SJSA1 (cell line): ENCODE measurements at places on chromosomes 7 and 10. TPM values are rescaled to one million over a fixed set of nuclear protein-coding genes. Genes with fewer than 3 reads are reported as not detected.

Gene BLNK
- total RNA-seq = not detected in 2 replicates

Gene MRLN
- not detected in 2 replicates for total RNA-seq

Gene ADAM12
- total RNA-seq = 3.3 and 3.6 TPM in 2 replicates

Gene RET
- total RNA-seq = not detected in 2 replicates

Gene TEX47
- not detected in 2 replicates for total RNA-seq
